ENCODE measurements at places on chromosomes 2 and 18.

- no peak for DNase-seq
Observed at GRCh38 chr2:8090748-8091700, 590.8 kb upstream of the ID2 start.

GRCh38 chr2:198597648-198598047, 793.3 kb downstream of the PLCL1 start:
- DNase-seq = no peak

DNA sequence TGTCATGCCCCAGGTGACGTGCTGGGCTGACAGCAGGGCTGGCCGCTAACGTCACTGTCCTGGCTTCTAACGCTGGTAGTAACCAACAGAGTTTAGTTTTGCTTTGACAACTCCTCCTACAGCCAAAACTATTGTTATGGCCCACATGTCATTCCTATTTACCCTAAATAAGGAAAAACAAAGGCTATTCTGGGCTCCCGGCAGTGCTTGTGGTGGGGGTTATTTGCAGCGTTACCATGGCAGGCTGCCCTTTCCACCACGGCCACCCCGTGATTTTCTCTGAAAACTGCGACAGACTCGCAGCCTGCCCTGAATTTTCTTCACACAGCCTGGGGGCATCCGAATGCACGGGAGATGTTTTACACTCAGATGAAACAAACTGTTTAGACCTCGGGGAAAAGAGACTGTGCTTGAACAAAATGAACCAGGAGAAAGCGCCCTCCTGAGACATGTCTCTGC, 115.2 kb downstream of the FAM210A start:
- DNase-seq = no peak

GRCh38 chr2:40148334-40148733, 303.6 kb downstream of the SLC8A1 start:
- DNase-seq = no peak

- DNase-seq = no peak
Observed at GRCh38 chr2:162022290-162022945, 51.6 kb downstream of the DPP4 start.

DNA sequence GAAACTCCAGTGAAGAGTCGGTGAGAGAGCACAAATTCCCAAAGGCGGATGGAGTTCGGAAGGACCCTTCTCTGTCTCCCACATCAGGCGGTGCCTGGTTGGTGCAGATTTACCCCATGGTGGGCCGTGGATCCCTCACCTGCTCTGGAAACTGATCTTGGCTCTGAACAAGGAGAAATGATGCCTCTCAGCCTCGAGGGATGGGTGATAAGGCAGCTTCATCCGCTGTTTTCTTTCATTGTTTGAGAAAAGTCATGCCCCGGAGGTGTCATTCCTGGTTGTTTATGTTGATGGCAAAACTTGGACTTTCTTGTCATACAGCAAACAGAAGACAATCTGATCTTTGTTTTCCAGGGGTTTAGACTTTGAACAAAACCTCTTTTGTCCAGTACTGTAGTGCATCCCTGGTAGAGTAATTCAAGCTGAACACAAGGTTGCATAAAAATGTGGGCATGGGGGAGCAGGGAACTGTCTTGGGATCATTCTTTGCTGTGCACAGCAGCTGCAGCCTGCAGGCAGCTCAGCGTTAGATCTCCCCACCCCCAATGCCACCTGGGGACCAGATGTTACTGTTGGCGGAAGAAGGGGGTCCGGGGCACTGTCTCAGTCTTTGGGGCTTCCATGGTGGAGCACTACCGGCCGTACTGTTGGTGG, 81.3 kb downstream of the NFATC1 start:
- peak; percentile 91 for DNase-seq

GRCh38 chr18:2641638-2642037, 13.9 kb upstream of the SMCHD1 start:
- DNase-seq = peak; percentile 55

- DNase-seq = no peak
Observed at GRCh38 chr2:19652811-19653210, 249.0 kb downstream of the TTC32 start.

DNA sequence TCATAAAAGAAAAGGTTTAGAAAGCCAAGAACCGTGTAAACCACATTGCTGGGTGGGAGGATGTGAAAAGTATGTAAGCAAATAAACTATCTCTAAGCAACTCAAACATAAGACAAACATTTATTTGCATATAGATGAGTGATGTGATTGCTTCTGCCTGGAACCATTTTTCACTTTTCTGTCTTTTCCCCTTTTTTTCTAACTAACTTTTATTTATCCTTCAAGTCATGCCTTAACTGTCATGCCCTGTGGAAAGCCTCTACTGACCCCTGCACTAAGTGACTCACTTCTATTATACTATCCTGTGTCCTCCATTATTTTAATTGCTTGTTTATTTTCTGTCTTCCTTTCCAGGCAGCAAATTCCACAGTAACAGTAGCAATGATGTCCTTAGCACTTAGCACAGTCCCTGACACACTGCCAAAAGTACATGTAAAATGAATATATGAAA, 87.5 kb upstream of the CTAGE1 start:
- no peak for DNase-seq

DNA sequence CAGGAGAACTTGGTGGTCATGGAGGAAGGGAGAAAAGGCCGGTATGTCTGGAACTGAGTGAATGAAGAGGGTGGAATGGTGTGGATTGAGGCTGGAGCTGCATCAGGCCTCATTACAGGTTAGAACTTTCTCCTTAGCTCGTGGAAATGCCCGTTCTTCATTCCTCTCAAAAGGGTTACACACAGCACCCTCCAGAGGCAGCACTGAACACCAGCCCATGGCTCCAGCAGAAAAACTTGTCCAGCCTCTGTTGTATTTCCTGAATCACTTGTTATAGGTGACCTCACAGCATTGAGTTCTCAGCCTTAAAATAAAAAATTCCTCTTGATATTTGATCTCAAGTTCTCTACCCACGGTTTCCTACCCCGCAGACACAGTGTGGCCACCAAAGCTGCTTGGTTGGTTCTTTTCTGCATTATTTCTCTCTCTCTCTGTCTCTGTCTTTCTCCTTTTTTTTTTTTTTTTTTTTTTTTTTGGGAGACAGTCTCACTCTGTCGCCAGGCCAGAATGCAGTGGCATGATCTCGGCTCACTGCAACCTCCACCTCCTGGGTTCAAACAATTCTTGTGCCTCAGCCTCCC, 89.6 kb downstream of the ITGB1BP1 start:
- DNase-seq = peak; percentile 86

DNA sequence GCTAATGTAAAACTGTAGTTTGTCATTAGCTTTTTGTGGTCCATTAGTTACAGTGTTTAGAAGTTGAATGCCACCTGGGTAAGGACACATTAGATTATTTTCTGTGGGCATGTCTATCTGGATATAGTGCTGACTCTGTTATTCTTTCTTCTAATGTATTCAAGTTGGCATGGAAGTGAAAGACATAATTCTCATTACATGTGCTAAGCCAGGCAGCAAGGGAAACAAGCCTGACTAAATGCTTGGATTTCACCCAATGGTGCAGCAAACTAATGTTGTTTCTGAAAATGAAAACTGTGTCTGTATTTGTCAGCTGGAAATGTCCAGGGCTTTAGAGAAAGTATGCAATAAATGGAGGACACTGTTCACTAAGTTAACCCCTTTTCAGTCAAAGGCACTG, 100.7 kb downstream of the NUP35 start:
- no peak for DNase-seq

DNA sequence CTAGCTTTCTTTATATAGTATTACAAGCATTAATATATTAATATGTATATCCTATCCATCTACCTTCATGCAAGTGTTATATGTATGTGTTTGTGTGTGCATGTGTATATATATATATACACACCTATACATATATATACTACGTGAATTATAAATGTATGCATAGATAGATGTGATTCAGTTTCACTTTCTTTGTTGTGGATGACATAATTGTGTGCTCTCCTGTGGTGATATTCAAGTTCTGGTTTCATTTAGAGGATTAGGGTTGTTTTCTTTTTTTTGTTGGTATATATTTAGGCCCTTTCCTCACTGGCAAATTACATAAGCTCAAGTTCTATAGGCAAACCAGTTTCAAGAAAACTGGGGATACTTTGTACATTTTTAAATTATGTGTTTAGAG, 225.7 kb upstream of the FANCL start:
- no peak for DNase-seq

DNA sequence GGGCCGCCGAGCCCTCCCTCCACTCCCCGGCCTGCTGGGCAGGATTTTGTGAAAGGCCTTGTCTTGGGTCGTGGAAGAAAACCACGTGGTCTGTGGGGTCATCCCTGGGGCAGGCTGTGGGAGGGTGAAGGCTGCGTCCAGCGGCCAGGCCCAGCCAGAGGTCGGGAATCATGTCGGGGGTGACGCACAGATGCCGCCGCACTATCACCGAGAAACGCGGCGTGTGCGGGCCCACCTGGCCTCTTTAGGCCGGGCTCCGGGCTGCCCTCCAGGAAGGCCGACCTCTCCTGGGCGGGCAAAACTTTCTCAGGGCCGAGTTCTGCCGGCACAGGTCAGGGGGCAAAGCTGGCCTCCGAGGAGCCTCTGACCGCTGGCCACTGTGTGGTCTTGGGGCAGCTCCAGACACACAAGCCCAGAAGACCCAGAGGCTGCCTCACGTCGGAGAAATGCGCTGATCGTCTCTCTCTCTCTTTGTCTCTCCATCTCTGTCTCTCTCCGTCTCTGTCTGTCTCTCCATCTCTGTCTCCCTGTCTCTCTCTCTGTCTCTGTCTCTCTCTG, 28.4 kb downstream of the NFATC1 start:
- DNase-seq = no peak

GRCh38 chr18:8797206-8797605, 91.8 kb downstream of the MTCL1 start:
- DNase-seq = peak; percentile 86

DNA sequence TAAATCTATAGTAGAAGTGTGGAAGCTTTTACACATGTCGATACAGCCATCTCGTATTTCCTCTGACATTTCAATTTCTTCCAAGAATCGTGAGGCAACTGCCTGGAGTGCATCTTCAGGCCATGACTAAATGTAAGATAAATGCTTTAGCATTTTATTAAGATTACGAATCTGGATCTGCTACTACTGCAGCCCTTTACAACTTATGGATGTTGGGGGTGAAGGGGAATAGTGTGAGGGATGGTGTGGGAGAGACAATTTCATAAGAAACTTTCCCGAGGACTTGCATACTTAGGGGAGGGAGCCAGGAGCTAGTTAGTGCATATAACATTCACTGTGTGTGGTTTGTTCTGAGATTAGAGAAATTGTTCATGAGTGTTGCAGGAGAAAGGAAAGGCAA, 204.8 kb downstream of the SLC39A10 start:
- no peak for DNase-seq

- DNase-seq = no peak
Observed at GRCh38 chr18:78731398-78732032, 248.1 kb upstream of the SALL3 start.

DNA sequence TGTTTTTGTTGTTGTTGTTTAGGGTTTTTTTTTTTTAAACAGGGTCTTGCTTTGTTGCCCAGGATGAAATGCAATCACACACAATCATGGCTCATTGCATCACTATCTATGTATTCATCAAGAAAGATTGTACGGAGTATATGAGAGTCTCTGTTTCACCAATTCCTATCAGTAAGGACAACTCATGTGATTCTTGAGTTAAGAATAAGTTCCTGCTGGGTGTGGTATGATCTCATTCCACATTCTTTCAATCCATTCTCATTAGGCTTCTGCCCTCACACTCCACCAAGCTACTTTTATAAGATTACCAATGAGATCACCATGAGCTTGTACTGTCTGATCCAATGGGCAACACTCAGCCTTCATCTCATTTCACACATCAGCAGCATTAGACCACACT, 9.1 kb upstream of the AP1S3 start:
- DNase-seq = no peak

DNA sequence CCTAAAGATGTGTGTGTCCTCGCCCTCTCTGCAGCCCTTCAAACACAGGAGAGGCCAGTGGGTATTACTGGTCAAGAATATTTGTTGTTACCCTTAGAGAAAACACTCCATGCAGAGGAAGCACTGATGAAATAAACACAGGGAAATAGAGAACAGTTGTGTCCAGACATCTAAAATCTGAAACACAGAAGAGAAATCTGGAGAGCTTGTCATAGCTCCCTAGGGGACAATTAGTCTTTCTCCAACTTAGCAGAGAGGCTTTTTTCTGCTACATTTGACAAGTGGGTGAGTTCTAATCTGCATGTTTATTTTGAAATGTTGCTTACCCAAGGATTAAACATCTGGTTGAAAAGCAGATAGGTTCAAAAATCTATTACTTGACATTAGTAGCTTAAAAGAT, 190.1 kb downstream of the CTNNA2 start:
- DNase-seq = no peak

- peak; percentile 52 for DNase-seq
Observed at GRCh38 chr18:50721006-50721405, 98.8 kb downstream of the MRO start.

GRCh38 chr2:221590861-221591365, 18.8 kb upstream of the EPHA4 start:
- DNase-seq = no peak

DNA sequence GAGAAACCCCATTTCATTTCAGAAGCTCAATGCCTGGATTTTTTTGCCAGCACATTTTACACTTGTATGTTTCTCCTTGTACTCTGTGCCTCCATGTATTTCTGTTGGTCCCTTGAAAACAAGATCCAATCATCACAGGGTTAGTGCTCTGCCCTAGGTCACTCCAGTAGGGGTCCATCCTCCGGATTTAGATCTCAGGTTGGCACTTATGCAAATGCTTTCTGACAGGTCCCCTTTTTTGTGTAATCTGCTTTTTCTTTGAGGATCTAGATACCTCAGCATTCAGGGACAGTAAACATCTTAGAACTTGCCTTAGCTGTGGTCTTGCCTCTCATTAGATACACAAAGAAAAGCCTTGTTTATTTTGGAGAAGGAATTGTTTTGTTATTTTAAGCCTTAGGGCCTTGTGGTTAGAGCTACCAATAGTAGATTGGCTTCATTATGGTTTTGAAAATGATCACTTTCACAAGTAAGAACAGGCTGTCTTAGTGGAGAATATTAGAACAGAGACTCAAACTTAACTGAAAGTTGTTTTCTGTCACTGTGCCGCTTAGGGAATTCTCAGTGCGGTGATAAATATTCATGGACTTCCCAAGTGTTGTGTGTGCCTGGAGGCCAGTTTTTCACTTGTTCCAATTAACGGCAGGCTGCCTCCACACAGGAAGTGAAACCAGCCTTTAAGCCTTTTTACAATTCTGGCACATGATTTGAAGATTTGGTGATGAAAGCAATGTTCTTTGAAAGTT, 7.8 kb downstream of the MERTK start:
- DNase-seq = peak; percentile 73

- DNase-seq = no peak
Observed at GRCh38 chr2:141703501-141703900, 427.3 kb downstream of the LRP1B start.

DNA sequence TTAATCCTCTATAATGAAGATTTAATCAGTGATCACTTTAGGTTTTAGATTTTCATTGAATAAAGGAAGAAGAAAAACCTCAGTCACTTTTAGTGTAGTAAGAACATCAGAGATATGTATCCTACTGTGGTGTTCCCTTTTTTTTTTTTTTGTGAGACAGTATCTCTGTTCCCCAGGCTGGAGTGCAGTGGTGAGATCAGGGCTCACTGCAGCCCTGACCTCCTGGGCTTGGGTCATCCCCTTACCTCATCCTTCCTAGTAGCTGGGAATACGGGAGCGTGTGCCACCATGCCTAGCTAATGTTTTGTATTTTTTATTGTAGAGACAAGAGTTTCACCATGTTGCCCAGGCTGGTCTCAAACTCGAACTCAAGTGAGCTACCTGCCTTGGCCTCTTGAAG, 5.1 kb downstream of the SLC39A10 start:
- DNase-seq = no peak

All from pons (tissue), 1 donor.